ENCODE measurements at places on chromosomes 6 and 20.

- no peak for DNase-seq
Measured at GRCh38 chr20:9626357-9626756, 112.0 kb downstream of the LAMP5 start.

DNA sequence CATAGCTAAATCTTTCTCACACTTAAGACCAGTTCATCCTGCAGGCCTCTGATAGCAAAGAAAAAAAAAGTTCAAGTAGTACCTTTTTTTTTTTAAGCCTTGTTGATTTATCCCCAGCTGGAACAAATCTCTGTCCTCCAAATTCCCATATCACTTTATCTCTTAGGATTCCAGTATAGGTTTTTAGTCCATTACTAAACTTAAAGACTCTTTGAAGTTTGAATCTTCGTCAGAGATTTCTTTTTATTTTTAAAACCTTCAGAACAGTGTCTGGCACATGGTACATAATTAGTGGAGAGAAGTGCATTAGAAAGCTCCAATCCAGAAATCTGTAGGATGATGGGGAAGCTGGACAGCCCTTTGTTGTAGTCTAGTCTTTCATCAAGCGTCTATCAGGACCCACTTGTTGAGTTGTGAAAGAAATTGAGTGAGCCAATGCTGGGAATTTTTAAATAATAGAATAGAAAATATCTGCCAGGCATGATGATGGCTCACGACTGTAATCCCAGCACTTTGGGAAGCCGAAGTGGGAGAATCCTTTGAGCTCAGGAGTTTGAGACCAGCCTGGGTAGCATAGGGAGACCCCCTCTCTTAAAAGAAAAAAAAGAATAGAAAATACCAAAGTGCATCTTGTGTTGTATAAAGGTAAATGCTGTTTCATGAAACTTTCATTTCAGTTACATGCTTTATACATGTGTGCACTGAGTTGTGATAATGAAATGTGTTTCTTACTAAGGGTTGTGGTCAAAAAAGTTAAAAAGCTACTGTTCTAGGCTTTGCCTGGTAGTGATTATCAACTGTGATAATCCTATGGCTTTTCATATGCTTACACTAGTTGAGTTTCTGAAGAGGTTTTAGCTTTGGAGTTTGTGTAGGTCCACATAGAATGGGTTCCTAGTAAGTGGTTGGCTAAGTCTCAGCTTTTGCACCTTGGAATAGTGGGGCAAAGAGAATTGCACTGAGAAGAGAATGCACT, 3.2 kb downstream of the NFYA start:
- no peak for DNase-seq

DNA sequence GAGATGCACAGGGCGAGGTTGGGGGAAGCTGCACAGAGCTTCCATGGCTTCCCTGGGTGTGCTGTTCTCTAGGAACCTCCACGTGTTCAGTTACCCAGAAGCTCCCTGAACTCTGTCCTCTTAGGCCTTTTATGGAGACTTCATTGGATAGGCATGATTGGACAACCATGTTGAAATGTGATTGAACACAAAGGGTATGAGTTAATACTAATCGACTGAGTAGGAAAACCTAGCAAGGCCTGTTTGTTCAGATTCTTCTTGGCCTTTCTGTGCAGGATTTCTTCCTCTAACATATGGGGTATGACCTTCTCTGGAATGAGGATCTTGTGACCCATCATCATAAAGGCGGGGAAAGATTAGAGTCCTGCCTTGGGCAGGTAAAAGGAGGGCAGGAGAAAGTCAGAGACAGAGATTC, 70.7 kb upstream of the SMIM29 start:
- DNase-seq = no peak

DNA sequence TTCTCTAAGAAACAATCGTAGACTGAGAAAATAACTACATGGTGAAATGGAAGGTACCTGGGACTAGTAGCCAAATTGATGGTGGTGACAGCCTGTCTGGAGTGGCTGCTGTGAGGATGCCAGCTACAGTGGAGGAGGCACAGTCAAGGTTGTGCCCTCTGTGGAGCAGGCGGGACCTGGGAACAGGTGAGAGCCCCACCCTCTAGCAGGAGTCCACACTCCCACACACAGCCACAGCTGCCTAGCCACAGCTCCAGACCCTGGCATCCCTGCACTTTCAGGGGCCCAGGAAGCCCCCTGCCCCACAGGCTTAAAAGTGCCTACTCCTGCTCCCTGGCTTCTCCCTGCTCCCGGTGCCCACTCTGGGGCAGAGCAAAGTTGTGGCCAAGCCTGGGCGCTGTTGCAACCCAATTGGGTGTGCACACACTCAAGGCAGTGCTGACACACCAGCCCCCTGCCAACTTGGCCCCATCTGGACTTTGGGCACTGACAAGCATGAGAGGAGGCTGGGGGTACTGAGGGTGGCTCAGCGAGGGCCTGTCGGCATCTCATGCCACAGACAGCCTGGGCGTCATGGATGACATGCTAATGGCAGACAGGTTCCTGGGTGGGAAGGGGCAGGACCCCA, 548.7 kb downstream of the TBC1D32 start:
- no peak for DNase-seq

DNA sequence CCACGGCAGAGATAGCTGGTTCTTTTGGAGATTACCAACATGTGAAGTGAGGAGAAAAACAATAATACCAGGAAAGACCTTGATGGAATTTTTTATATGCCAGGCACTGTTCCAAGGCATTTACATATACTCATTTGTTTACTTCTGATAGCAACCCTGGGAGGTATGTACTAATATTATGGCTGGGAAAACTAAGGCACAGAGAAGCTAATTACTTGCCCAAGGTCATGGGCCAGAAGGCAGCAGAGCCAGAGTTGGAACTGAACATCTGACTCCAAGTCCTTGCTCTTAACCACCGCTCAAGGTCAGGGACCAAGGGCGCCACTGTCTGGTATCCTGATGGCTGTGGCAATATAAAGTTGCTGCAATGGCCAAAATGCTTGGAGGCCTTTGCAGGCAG, 97.0 kb upstream of the KCNG1 start:
- no peak for DNase-seq

- no peak for DNase-seq
Measured at GRCh38 chr6:5737460-5737859, 269.3 kb downstream of the NRN1 start.
